ENCODE measurements at places on chromosomes 7 and 10.

GRCh38 chr7:2807460-2807844 is 36.7 kb downstream of the GNA12 start:
- no peak for DNase-seq

DNA sequence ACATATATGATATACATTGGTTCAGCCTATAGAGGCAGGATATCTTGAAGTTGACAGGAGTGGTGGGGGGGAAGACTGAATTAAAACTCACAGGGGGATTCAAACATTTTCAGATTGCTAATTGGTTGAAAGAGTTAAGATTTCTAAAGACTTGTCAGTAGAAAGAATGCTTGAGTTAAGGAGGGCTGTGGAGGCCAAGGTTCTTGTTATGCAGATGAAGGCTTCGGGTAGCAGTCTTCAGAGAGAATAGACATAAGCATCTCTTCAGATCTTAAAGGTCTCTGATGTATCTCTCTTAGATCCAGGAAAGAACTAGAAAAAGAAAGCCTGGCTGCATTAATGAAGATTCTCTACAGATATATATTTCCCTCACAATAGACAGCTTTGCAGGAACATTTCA is 209.8 kb upstream of the SEMA3D start:
- DNase-seq: no peak

GRCh38 chr10:101602761-101603398 is 14.8 kb downstream of the DPCD start:
- no peak for DNase-seq

- no peak for DNase-seq
Observed at GRCh38 chr10:125886914-125887512, 5.9 kb upstream of the DHX32 start.

DNA sequence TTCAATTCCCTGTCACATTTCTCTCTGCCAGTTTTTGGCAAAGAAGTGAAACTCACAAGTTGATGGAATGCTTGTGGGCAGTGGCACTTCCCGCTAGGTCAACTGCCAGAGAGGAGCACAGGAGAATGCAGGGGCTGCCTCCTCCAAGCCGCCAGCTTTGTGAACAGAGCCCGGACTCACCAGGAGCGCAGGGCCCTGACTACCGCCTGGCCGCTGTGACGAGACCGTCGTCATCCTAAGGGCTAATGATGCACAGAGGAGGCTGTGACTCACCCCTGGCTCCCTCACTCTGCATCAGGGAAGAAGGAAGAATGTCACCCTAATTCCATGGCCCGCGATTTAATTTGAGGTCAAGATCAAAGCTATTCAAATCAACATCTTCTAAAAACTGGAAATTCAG is 123.9 kb downstream of the TAX1BP1 start:
- DNase-seq: no peak

DNA sequence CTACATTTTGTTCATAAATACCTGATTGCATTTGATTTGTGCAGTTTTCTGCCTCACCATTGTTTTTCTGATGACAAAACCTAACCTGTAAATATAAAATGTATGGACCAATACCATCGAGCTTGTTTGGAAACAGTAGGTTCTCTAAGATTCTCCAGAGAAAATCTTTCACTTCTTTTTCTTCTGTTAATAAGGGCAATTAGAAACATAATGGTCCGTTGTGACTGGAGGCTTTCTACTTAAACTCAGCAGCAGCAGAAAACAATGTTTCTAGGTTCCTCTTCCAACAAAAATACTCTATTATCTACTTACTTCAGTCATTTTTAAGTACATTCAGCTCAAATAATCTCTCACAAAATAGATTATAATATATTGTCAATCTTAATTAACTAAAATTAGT is 601.5 kb downstream of the PHTF2 start:
- no peak for DNase-seq

DNA sequence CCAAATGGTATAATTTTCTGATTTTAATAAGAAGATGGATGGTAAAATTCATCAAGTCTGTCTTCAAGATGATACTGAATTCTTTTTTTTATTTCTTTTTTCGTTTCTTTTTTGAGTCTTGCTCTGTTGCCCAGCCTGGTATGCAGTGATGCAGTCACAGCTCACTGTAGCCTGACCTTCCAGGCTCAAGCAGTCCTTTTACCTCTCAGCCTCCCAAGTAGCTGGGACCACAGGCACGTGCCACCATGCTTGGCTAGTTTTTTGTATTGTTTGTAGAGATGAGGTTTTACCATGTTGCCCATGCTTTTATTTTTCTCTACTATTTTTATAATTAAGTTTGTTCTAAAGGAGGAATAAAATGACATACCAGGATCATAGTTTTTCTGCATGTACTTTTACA is 52.1 kb upstream of the HELLS start:
- no peak for DNase-seq

DNA sequence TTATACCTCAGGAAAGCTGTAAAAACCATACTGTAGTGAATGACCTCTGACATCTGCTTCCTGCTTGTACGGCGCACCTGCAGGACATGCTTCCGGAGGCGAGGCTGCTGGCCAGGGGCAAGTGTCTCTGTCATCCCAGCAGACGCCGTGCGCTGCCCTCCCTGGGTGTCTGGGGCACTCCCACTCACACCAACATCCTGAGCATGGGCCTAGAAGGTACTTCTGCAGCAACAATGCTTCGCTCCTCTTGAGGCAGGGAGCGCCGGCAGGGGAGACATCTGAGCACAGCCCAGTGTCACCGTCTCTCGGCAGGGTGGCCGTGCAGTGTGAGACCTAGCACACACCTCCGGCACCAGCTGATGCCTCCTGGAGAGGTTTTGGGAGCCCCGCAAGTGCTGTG is 269.2 kb downstream of the MAD1L1 start:
- DNase-seq: no peak

DNA sequence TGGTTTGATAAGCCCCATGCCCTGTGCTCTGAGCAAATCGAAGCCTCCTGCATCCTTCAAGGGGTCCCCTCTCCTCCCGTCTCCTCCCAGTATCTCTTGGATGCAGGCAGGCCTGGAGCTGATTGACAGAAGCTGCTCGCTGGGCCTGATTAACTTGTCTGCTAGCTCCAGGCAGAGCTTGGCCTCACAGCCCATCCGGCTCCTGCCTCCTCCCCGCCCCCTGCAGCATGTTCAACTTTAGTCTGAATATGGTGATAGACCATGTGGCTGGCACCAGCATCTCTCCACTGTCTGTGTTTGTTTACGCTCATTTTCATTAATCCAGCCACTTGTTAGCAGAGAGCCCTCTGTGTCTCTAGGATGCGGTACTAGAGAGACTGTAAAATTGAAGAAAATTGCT is 432.2 kb downstream of the DPP6 start:
- no peak for DNase-seq

GRCh38 chr7:16671811-16672210 is 25.8 kb downstream of the BZW2 start:
- DNase-seq: no peak

DNA sequence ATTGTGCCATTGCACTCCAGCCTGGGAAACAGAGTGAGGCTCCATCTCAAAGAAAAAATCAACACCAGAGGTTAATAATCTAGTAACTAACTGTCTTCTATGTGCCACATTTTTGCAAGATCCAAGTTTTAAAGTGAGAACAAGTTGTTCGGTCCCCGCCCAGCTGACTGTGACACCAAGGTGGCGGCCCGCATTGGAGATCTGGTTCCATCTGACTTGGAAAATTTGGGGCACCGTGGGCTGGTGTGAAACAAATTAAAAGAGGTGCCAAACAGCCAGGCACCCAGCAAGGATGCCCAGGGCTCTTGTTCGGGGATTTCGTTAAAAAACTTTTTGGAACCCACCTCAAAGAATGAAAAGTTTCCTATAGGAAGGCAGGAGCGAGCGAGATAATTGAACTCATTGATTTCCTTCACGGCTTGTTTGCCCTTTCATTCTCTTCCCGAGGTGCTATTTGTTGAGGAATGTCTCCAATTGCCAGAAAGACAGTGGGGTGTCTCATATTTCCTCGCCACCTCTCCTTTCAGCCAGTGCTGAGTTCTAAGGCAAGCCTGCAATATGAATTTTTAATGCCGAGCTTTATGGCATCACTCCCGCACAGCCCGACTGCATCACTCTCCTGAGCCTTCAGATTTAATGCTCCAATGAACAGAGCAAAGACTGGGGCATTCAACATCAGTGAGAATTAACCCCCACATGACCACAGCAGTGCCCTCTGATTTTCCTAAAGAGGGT is 156.9 kb upstream of the SH2B2 start:
- no peak for DNase-seq

DNA sequence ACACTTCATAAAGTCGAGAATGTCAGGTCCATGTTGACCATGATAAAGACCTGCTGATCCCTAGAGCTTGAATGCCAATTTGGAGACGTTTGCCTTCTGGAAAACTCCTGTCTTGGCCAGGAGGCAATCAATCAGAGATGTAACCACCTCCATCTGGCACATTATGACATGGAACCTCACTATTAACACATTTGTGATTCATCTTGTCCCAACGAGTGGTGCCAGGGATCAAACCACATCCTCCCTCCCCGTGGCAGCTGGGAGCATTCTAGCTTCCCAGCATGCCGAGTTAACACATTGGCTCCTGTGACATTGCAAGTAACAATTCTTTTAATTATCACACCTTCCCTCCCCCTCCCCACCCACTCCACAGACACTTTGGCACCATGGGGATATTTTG is 84.0 kb upstream of the PPP1R17 start:
- DNase-seq: no peak

DNA sequence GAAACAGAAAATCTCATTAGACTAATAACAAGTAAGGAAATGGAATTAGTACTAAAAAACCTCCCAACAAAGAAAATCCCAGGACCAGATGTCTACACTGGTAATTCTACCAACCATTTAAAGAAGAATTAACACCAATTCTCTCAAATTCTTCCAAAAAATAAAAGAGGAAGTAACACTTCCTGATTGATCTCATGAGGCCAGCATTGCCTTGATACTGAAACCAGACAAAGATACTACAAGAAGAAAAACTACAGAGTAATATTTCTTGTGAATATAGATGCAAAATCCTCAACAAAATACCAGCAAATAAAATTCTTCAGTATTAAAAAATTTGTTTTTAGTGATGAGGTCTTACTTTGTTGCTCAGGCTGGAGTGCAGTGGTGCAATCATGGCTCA is 21.3 kb downstream of the GCK start:
- DNase-seq: no peak

DNA sequence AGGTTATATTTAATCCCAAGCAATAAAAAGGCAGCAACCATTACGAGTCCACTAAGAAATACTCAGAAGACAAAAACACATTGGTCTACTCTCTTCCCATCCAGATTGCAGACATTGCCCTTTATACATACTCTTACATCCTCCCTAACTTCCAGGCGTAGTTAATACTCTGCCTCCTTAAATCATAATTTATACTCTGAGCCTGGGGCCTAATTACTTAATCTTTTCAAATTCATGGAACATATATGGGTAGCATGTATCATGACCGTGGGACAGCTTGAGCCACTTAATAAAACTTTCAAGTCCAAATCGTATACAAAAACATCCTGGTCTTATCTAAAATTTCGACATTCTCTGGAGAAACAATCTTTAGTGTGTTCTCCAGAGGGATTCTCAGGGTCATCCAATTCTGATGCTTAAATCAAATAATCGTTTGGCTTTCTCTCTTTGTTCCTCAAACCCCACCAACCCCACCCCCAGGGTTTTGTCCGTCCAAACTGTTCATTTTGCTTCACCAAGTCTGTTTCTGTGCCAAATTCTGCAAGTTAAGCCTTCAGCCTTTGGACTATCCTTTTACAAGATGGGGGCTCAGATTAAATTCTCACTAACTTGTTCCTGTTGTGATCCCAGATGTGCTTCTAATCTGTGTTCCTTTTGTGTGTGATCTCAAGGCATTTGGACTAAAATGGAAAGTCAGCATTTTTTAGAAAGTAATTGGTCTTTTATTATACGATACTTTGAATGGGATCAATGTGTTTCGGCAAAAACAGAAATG is 86.4 kb downstream of the ADAM12 start:
- no peak for DNase-seq

- DNase-seq: no peak
Observed at GRCh38 chr10:47336387-47337134, 11.6 kb upstream of the RBP3 start.

- DNase-seq: no peak
Observed at GRCh38 chr7:21256310-21256877, 171.5 kb upstream of the SP4 start.

DNA sequence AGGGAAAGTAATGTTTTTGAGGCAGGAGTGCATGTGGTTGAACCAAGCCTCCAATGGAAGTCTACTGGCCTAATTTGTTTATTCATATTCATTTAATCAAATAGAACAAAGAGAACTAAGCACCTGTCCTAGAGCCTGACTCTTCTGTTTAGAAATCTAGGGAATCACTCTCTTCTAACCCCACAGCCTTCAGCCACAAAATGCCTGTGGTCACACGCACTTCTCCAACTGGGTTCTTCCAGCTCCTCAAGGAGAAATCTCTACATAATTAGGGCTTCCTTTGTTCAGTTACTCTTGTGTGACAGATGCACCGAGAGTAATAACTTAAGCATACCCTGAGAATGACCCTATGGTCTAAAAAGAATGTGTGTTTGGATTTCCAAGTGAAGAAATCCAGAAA is 133.7 kb upstream of the NAMPT start:
- no peak for DNase-seq

- no peak for DNase-seq
Observed at GRCh38 chr7:94662548-94662947, 6.6 kb upstream of the SGCE start.

DNA sequence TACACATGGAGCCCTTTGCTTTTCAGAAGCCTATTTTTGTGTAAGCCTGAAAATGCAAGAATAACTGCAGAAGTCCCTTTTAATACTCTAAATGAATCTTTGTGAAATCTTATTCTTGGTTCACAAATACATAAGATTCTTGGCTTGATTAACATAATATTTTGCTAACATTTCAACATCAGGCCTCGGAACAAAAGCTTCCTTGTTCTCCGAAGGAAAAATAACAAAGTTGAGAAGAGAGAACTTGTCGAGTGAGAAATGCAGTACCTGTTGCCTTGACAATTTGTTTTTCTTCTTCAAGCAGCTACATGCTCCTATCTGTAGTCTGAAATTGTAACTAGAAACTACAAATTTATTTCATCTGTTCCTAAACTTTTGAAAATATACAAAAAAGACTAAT is 8.5 kb downstream of the NT5C2 start:
- DNase-seq: no peak

DNA sequence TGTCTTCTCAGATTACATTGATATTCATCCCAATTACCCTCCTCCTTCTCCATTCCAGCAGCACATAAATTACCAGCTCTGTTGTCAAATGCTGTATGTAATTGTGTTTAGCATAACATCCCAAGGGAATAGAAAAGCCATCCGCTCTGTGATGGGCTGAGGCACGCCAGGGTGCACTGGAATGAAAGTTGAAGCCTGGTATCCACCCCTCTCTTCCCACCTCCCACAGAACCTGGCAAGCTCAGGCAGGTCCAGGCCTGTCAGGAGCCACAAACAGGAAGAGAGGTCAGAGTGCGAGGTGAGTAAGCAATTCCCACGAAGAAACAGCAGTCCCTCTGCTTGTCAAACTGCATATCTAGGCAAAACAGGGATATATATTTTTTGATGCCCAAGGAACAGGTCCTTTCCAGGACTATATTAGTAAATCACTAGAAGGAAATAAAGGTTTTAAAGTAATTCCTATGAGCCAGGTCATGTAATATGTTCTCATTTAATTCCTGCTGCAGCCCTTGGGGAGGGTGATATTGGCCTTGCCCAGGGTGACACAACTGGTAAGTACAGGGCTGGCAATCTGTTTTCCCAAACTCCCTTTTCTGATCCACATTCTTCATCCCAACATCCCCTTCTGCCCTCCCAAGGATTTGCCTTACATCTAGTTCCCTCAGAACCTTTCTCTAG is 155.6 kb upstream of the GHITM start:
- DNase-seq: no peak

Data from stimulated activated CD8-positive, alpha-beta memory T cell treated with anti-CD3 and anti-CD28 coated beads, Interleukin-4, amount 100 ng/mL, for 1 hour (primary cell).